GF-D8 (cell line): ENCODE measurements at places on chromosomes 12 and 14.

DNA sequence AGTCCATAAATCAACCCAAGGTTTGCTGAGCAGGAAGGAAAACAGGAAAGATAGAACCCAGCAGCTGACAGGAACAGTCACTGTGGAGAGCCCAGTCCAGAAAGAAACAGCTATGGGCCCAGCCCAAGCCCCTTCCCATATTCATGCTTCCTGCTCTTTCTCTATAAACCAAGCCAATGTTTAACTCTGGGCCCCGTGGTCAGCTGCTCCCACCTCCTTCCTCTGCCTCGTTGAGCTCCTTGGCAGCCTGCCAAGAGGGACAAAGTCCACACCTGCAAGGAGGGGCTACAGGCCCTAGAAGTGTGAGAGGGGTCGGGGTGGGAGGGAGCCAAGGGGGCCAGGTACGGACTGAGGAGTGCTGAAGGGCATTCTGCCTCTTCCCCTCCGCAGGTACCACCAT, 10.0 kb downstream of the SLC6A13 start:
- DNase-seq = no peak

DNA sequence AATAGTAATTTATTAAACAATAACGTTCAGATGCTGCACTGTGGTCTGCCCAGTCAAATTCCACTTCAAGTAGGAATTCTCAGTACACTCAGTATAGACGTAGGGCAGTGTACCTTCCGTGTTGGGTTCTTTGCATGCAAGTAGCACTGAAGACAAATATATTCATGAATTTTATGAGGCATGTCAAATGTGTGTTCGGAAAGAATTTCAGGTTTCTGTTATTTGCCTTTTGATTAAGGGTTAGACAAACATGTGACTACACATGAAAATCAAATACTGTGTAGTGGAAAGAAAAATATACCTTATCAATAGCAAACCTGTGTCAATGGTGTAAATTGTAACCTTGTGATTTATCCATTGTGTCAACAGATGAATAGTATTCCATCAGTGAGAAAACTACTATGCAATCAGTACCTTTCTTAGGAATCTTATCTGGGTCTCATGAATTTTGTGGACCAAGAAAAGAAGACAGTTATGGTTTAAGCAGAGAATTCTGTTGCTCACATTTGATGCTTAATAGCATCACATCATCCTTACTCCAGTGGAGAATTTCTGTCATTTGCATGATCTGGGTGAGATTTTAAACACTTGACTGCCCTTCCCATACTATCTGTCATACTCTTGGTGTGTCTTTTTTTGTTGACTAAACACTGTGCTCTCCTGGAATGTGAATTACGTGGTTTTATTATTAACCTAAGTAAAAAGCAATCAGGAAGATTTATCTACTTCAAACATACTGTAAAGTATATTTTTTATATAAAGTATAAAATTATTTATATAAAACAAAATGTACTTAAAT, 13.3 kb downstream of the TMEM260 start:
- DNase-seq = no peak

GRCh38 chr12:18492372-18493025, 231.2 kb downstream of the PIK3C2G start:
- no peak for DNase-seq

GRCh38 chr12:24415934-24416333, 466.5 kb upstream of the SOX5 start:
- no peak for DNase-seq

- no peak for DNase-seq
Observed at GRCh38 chr14:69574263-69574953, at the start of gene CCDC177. Gene CCDC177, minus strand, starts transcription at chr14:69574871. Its CDS starts 1,249 bp downstream, at chr14:69573622.

GRCh38 chr14:53569446-53569845, 387.2 kb downstream of the BMP4 start:
- DNase-seq = no peak

DNA sequence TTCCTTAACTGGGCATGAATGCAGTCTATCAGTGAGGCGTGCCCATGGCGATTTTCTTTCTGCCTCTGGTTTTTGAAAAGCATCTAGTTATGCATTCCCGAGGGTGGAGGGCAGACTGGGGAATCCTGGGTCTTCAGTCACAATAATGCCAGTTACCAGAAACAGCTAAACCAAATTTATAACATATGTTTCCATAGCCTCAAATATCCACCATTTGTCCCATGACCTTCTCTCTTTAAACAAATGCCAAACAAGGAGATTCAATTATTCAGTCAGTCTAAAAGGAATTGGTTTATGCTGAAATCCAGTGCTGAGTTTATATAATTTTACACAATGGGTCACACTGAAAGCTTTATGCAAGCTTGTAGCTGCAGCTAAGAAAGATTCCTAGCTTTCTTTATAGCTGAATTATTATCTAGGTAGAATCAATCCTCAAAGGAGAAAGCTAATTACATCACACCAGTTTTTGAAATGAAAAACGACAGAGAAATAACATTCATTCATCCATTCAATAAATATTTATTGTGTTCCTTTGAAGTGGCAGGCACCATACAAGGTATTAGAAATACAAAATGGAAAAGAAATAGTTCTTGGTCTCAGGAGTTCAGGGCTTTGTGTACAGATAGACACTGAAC, 131.3 kb upstream of the RAP1B start:
- no peak for DNase-seq

DNA sequence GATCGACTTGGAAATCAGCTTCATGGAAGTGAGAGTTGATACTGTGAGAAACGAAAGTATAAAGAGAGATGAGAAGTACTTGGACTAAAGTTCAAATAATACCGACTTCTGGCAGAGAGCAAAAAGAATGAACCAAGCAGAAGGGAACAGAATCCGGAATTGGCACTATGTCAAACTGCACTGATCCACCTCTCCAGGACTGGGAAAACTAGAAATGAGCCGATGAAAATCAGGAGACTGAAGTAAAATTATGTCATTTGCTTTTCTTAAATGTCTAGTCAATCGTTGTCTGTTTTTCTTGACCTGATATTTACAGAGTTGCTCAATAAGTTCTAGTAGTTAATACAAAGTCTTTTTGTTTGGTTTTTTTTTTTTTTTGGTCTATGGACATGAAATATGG, 163.0 kb upstream of the FOXG1 start:
- DNase-seq = no peak

DNA sequence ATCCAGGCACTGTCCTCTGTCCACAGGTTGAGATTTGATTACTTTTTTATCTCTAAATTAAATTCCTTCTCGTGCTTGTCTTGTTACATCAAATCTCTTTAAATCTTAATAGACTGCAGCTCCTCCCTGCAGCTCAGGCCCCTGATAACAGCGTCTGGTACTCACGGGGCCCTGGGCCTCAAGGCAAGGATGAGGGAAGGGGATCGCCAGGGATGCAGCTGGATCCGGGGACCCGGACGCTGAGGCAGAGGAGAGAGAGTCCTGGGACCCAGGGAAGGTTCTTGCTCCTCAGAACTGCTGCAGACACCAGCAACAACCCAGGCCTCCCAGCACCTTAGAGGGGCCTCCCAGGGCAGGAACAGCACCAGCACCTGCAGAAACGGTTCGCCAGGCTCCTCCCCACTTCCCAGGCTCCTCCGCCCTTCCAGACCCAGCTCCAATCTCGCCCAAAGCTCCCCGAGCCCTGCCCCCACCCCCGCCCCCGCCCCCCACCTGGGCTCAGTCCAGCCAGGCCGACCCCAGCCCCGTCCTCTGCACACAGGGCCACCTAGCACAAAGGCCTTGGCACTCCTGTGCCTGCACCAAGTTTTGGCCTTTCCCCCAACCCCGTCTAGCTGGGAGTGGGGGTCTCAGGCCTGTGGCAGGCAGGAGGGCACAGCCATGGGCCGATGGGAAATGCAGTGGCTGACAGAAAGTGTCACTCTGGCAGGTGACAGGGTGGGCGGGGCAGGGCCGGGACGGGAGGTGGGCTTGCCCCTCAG, 60.3 kb upstream of the GALNT9 start:
- DNase-seq = no peak
